Psoas muscle (tissue), 8 donors: ENCODE measurements at places on chromosomes 12 and 14. TPM values are rescaled to one million over a fixed set of nuclear protein-coding genes. Genes with fewer than 3 reads are reported as not detected.
A peak's percentile ranks its signal among the peaks of the same experiment; 100 is the strongest.

DNA sequence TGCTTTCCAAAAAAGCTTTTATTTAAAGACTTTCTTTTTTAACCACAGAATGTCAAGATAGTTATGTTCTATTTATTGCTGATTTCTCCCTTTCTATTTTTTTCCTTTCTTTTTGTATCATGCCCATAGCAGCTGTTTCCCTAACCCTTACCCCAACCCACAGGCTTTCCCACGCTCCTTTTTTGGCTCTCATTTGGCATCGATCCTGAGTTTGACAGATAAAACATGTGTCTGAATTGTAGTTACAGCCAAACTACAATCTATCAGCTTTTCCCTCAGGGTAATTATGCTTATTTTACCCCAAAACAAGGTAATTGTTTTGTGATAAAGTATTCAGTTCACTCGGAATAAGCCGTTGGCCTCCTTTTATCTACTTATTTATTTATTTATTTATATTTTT, 46.7 kb downstream of the PDE3A start:
- H3K27me3 ChIP-seq, result no peaks in the 10 kb centered on the region
- no peaks in the 10 kb centered on the region for H3K36me3 ChIP-seq
- no peak overlapping the region for H3K27ac ChIP-seq
- H3K4me3 ChIP-seq, result peak overlapping the region; percentile 13
- DNase-seq, result no peak

- no peaks in the 10 kb centered on the region for H3K27me3 ChIP-seq
- peaks cover 10% of the 10 kb centered on the region for H3K4me1 ChIP-seq
- no peak overlapping the region for H3K27ac ChIP-seq
- no peaks in the 10 kb centered on the region for H3K36me3 ChIP-seq
Measured at GRCh38 chr14:58830121-58830520, 192.4 kb downstream of the DACT1 start.

DNA sequence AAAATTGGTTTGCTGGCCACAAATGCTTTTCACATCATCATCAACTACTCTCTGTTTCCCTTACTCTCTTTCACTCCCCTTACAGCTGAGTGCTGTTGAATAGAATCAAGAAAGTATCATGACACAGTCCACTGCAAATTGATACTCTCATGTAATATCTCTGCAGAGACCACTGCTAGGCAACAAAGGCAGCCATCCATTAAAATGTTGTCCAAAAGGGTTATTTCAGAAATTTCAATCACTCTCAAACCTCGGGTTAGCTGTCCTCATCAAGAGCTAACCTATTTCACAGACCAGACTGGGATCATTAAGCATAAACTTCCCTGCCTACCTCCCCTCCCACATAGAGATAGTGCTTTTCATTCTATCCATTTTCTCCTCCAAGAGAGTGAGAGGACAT, 186.7 kb downstream of the PLCZ1 start:
- H3K36me3 ChIP-seq, result no peaks in the 10 kb centered on the region
- DNase-seq, result no peak
- H3K27ac ChIP-seq, result no peak overlapping the region
- H3K4me3 ChIP-seq, result no peak overlapping the region

DNA sequence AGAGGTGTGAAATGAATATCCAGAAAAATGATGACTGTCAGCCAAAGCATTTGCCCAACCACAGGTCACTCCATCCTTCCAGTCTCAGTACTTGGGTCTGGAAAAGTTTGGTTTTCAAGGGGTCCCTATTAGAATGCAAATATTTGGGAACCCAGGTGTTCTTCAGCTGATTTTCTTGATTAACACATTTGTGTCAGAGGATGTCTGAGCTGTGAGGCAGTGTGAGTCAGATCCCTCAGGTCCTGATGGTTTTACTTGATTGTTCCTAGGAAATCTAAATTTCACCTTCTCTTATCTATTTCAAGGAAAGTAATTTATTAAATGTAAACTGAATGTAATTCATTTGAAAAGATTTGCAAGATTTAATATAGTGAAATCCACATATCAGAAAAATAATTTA, 71.5 kb downstream of the SSPN start:
- H3K36me3 ChIP-seq, result no peaks in the 10 kb centered on the region
- H3K4me3 ChIP-seq, result no peak overlapping the region
- no peak overlapping the region for H3K27ac ChIP-seq
- no peaks in the 10 kb centered on the region for H3K27me3 ChIP-seq

The MAP1LC3B2 gene
- 1.4 TPM for total RNA-seq
